DMS53 (cell line): ENCODE measurements at places on chromosomes 11 and 22.
A peak's percentile ranks its signal among the peaks of the same experiment; 100 is the strongest.

- DNase-seq: peak; percentile 97
These were observed 2.7 kb upstream of the NEAT1 start for GRCh38 chr11:65419772-65420481.

DNA sequence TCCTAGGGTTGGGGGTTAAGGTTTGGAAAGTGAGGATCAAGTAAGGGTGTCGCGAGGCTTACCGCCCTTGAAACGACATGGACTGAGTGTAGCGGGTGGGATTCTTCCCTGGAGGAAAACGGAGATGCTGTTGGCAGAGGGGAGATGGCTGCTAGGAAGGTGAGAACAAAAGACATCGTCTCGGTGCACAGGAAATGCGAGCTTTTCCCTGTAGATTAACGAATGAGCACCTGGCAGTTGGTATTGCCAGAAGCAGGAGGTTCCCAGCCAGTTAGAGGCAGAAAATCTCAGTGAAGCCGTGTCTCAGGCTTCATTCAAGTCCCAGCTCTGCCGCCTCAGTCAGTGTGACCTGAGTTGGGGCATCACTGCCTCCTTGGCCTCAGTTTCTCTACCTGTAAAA is 1.4 kb upstream of the LHFPL7 start:
- no peak for DNase-seq

GRCh38 chr11:2507945-2508749 is 63.3 kb downstream of the KCNQ1 start:
- DNase-seq: no peak

DNA sequence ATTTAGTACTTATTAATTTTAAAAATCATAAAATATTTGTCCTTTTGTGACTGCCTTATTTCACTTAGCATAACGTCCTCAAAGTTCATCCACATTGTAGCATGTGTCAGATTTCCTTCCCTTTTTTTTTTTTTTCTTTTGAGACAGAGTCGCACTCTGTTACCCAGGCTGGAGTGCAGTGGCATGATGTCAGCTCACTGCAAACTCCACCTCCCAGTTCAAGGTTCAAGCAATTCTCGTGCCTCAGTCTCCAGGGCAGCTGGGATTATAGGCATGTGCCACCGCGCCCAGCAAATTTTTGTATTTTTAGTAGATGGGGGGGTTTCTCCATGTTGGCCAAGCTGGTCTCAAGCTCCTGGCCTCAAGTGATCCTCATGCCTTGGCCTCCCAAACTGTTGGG is 10.6 kb downstream of the RAB6A start:
- no peak for DNase-seq

GRCh38 chr11:47403571-47403970 is 4.8 kb upstream of the SLC39A13 start:
- DNase-seq: no peak

GRCh38 chr11:88478136-88478815 is 140.7 kb upstream of the CTSC start:
- no peak for DNase-seq

- DNase-seq: no peak
These were observed 18.7 kb downstream of the SOX6 start for GRCh38 chr11:16337421-16338213.

- DNase-seq: no peak
These were observed 350.3 kb downstream of the SHANK2 start for GRCh38 chr11:70901951-70902521.

GRCh38 chr11:9739123-9739900 is 75.4 kb downstream of the SWAP70 start:
- no peak for DNase-seq
